ENCODE measurements at places on chromosomes 11 and 22.

- DNase-seq = no peak
Measured at GRCh38 chr11:60360621-60361020, 17.7 kb upstream of the MS4A7 start.

GRCh38 chr22:38051900-38052862 is 5.0 kb upstream of the PICK1 start:
- peak; percentile 89 for DNase-seq

- DNase-seq = no peak
Measured at GRCh38 chr11:15815246-15816195, 540.8 kb downstream of the SOX6 start.

DNA sequence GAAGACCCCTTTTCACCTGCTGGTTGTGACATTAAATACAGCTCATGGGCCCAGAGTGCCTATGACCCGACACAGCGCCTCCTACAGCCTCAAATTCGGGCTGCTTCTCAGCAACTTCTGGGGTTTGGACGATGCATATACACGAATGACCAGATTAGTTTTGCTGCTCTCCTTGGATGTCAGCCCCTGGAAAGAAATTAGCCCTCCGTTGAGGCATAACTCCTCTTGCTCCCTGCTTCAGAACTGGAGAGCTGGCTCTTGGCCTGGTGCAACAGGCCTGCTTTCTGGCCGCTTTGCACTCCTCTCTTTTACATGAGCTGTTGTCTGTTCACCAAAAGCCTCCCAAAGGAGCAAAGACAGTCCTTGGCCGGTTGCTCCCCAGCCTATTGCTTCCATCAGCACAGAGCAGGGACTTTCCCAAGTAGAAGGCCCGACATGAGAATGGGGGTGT is 3.3 kb downstream of the TECTA start:
- peak; percentile 84 for DNase-seq

DNA sequence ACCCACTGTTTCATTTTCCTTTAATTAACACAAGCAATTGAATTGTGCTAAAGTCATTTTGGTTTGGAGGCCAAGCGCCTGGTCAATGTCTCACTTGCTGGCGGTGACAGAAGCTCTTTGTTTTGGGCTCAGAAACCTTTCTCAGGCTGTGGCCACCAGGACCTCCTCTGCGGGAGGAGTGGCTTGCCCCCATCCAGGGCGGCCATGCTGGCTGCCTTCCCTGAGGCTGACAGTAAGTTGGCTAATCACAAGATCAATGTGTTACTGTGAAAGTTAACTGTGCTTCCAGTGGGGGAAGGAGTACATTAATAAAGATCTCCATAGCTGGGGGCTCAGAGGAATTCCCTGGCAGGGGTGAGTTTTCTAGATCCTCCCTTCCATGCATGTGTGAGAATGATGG is 1074.5 kb downstream of the NTM start:
- DNase-seq = no peak

DNA sequence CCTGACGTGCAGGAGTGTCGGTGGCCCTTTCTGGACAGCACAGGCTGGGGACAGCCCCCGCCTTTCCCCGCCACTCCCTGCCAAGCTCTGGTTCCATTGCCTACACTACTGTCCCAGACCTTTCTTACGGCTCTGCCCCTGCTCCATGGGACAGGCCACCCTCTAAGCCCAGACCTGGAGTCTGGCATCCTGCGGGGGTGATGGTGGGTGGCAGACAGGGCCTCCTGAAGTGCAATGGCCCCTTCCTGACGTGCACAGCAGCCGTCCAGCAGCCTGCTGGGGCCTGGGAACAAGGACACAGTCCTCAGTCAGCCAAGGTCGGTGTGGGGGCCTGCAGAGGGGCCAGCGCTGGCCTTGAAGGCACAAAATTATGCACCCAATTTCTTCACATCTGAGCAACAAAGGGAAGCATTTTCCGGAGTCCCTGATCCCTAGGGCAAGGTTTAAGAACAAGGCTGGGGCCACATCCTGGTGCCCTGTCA is 79.7 kb upstream of the KCNQ1OT1 start:
- DNase-seq = no peak

DNA sequence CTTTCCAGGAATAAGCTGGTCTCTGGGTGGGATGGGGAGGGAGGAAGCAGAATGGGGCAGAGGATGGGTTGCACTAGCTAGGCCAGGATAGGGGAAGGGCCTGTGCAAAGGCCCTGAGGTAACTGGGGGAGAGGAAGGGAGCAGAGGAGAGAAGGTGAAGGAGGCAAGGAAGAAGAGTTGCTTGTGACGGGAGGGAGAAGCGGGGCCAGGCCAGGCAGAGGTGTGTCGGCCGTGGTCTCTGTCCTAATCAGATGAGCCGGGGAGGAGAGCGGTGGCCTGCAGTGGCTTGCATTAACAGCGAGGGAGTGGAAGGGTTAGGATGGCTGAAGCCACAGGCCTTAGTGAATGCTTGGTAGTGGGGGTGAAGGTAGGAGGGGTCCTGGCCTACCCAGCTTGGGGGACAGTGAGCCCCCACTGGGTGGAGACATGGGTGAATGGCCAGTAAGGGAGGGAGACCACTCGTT is 6.0 kb upstream of the DERL3 start:
- no peak for DNase-seq

- no peak for DNase-seq
Measured at GRCh38 chr11:446891-447290, 3.2 kb upstream of the PTDSS2 start.

GRCh38 chr11:612201-612960 is 3.4 kb downstream of the IRF7 start:
- DNase-seq = no peak

DNA sequence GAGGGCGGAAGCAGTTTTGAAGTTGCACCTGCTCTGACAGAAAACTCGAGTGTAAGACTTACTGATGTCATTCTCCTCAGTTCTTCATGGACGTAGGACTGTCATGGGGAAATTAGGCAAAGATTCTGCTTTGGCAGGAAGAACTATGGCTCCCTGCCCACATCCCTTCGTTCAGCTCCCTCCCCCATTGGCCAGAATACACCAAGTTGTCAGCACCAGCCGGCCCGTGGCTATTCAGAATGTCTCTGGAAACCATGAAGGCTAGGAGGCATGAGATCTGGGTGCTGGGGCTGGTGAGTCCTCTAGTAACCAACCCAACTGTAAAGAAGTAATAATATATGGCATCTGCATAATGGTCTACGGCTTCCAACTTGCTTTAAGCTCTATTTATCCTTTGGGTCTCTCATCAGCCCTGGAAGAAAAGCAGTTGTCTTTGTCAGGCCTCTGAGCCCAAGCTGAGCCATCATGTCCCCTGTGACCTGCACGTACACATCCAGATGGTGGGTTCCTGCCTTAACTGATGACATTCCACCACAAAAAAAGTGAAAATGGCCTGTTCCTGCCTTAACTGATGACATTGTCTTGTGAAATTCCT is 74.1 kb downstream of the PIWIL4 start:
- no peak for DNase-seq

DNA sequence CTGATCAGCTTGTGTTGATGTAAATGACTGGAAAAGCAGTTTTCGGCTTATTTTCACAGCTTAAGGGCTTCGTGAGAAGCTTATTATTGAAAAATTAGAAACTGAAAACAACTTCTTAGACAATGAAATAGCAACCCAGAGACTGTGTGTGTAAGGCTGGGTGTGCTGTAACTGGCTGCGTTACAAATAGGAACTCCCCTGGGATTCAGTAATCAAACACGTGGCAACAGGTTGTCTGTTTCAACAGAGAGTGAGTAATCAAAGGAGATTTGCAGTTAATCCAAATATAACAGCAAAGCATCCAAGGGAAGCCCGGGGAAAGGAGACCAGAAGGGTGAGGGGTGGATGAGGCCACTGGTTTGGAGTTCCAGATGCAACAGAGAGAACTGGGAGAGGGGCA is 19.2 kb downstream of the NTM start:
- no peak for DNase-seq

- no peak for DNase-seq
Measured at GRCh38 chr11:36703055-36703404, 105.0 kb upstream of the RAG2 start.

DNA sequence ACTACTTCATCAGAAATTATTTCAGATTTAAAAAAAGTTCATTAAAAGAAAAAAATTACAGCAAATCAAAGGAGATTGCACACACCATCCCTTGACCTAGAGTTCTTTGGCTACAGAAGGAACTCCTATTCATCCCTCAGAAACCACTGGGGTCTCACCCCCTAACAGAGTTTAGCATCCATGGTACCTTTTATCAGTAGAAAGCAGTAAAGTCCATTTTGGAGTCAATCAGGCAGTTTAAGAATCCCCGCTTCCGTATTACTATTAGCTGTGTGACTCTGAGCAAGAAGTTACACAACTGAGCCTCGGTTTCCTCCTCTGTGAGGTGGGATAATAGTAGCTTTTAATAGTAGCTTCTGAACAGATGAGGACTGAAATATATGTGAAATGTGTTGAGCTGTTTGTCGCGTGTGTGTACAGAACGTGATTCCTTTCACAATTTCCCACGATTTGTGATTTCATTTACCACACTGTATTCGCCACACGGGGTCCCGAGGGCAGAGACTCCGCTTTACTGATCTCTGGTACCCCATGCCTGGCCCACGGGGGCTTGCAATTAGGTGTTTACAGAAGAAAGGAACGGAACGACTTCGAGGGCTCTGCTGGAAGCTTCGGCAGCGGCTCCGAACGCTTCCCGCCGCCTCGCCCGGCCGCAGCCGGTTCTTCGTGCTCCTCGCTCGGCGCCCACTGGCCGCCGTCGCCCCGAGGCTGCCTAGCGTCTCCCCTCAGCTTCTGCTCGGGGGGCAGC is 72.5 kb upstream of the ZBED5 start:
- DNase-seq = no peak

DNA sequence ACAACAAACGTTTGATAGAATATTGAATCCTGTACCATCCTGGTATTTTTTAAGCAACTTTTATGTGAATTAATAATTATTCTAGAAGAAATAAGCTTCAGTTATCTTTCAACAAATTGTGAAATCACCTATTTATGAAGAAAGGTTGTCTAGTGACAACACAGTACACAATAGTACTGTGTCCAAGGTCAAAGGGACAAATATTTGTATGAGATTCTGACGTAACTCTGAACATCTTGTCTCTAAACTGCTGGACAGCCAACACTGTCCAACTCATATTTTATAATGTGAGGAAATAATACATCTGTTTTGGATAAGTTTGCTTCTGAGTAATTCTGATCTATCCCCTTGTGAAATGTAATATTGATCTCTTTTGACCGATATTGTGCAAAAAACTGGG is 18.9 kb downstream of the CASP5 start:
- no peak for DNase-seq

- DNase-seq = no peak
Measured at GRCh38 chr11:13883042-13883441, 79.5 kb upstream of the SPON1 start.

DNA sequence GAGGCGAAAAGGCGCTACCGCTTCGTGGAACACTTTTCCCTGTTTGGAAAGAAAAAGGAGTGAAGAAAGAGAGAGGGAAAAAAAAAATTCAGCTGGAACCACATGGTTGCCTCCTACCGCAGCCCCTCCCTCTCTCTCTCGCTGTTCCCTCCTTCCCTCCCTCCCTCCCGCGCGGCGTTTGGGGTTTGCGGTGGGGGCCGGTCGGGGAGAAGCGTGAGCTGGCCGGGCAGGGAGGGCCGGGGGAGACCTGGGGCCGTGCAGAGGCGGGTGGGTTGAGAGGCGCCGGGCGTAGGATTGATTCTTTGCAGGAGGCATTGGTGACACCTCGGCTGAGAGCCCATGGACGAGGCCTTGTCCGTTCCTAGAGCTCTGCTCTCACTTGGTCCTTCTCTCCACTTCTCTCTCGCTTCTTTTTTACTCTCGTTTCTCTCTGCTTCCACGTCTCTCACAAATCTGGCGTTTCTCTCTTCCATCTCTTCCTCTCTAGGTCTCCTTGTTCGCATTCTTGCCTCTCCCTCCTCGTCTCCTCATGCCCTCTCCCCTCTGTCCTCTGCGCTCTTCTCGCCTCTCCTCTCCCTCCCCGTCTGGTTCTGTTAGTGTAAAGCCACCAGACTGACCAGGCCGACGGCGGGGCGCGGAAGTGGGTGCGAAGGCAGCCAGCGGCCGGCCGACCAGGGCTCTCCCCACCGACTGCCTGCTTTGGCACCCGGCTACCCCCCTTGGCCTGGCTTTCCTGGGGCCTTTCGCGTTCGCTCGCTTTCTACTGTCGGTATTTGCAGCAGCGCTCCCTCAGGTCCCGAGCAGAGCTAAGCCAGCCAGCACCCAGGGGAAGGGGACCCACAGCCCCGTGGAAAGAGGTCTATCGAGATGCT is at the start of gene CLMP:
Gene CLMP (minus strand): TSS at position 61 of the 872 bp plus-strand sequence. CDS start 308 bp downstream, outside the sequence.
- peak; percentile 93 for DNase-seq

DNA sequence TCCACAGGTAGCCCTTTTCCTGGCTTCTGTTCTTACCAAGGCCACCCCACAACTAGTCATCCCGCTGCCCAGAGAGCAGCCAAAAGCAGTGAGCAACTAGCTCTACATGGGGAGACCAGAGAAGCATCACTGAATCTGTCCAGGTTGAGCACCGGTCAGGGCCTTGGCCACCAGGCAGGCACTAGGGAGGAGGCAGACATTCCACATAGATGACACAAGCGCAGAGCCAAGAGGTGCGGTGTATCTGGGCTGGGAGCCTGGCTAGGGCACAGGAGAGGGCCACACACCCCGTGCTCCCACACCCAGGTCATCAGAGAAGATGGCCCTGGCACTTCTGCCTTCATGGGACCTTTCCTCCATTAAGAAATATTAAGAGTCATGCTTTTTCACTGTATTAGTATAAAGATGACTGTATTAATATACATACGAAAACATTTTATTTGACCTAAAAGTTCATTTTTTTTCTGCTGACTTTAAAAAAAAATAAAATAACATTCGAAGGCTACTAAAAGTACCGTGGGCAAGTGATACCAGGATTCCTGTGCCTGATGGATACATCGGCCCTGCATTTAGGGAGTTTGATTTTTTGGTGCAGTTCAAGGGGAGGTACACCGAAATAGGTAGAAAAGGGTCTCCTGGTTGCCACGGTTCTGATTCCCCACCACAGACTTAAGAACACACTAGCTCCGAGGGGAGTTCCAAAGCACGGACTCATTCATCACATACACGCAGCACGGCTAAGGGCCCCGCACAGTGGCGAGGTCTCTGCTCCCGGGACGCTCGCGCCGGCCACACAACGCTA is 1.2 kb downstream of the DGCR2 start:
- DNase-seq = no peak

DNA sequence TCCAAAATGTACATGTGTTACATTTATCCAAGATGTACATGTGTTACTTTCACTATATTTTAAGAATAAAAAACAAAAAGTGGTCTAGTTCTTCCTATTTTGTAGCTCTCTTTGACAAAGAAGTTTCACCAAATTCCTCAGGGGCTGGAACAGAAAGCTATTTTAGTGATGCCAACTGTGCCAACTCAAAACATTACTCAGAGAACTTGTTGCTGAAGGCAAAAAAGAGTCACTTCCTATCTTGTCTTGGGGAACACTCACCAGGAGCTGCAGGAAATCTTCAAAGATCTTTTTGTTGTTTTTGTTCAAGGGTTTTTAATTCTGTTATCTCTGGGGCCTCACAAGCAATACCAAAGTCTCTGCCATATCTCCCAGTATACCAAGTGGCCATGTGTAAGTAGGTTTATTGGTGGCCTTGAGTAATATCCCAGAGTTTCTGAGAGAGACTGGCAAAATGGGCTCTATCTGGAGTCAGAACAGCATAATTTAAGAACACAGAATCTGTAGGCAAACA is 13.6 kb upstream of the EED start:
- no peak for DNase-seq

All from sigmoid colon (tissue), 7 donors.